Stimulated activated CD4-positive, alpha-beta T cell treated with anti-CD3 and anti-CD28 coated beads, Interleukin-2, amount 100 ng/mL, for 48 hours (primary cell): ENCODE measurements at places on chromosomes 12 and 14.

DNA sequence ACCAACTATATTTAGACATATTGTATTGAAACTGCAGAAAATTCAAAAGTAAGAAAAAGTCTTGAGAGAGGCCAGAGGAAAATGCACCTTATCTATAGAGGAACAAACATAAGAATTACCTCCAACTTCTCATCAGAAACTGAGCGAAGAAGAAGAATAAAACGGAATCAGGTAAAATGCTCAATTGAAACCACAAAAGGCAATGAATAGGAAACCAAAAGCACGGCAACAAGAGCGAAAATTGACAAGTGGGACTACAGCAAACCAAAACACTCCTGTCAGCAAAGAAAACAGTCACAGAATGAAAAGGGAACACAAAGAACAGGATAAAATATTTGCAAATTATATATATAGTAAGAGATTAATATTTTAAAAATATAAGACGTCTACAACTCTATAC is 61.9 kb upstream of the PARP11 start:
- DNase-seq = no peak

DNA sequence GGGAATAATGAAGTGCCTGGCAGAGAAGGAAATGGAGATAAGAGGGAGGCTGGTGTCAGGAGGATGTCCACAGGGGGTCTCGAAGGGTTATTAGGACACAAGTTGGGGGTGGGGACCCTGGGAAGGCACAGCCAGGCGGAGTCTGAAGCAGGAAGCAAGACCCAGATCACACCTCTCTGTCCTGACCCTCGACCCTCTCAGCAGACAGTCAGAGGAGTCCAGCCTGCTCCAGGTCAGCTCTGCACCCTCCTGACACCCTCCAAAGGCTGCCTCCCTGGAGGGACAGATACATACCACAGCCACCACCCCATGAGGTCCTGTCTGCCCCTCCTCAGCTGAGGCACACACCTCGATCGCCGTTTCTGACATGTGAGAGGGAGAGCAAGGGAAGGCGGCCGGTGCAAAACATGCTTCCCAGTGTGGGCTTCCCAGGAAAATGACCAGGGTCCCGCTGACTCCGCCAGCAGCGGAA is 9.0 kb downstream of the BCL11B start:
- DNase-seq = no peak

GRCh38 chr12:10968765-10969456 is 17.8 kb downstream of the TAS2R50 start:
- no peak for DNase-seq

DNA sequence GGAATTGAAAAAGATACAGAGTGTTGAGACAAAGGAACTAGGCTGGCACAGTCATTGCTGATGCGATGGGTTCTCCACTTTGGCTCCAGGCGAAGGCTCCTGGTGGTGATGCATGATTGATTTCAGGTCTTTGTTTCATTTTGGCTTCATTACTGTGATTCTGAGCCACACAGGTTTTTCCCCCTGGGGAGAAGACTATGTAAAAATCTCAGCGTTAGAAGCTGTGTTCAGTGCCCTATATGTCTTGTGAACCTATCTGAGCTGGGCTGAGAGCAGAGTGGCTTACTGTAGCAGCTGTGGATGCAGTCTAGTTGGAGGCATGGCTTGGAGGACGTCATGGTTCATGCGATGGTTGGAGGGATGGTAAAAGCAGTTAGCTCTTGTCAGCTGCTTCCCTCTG is 54.0 kb downstream of the GPATCH2L start:
- no peak for DNase-seq

DNA sequence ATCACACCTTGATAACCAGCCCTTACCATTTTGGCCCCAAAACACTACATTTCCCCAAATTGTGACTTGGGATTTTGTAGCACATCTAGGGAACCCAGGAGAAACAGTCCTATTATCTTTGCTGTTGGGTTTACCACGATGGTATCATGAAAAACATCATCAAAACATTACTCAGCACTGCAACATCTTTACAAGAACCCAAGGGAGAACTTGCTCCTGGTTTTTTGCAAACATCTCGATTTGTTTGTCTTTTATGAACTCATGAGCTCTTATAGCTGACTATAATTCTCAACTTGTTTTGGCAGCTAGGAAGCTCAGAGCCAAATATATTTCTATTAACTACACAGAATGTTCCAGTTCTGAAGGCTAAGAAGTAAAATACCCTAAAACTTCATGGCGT is 65.7 kb downstream of the TBX5 start:
- no peak for DNase-seq

GRCh38 chr12:51705450-51705849 is 114.4 kb downstream of the SCN8A start:
- DNase-seq = no peak

DNA sequence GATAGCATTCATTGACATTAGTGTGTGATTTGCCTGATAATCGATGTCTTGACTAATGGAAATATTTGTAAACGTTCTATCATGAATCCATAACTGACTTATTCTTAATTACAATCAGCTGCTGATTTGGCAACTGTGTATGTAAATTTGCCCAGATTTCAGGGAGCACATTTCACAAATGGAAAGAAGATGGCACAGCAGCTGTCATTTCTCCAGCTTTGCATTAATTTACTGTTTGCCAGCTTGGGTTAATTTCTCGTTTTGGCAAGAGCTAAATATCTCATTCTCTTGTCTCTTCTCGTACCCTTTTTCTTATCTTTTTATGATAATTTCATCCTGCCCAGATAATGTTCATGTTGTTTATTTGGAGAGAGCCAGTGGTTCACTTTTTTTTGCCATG is 22.9 kb downstream of the TDP1 start:
- no peak for DNase-seq

DNA sequence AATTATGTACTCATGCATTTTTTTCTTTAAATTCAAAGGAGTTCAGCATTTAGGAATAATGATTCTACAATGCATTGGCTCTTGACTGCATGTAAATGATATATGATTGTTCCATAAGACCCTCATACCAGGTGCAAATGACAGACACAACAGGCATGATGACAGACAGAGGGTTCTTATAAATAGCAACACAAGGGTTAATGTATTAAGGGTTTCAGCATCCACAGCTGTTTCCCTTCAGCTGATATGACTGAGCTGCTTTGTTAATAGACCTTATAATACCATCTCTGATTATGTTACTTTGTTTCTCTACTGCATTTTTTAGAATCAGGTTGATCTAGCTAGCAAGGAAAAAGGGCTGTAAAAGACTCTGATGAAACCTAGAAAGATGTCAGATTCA is 90.8 kb upstream of the TMTC2 start:
- DNase-seq = no peak

- no peak for DNase-seq
These were observed 12.3 kb downstream of the TNFAIP2 start for GRCh38 chr14:103135333-103136260.

DNA sequence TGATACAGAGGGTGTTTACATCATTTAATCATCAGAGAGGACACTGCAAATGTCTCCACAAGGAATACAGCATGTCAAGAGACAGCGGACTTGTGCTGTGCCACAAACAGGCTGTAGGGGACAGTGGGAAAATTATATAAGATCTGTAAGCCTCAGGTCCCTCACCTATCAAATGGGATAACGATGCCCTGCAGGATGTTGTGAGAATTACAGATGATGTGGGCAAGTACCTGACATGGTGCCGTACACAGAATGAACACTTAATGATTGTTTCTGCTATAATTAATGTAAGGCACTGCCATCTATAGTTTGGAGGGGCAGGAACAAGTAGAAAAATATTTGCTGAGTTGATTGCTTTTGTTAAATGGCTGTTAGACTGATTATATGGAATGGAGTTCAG is 81.9 kb upstream of the GTF2A1 start:
- no peak for DNase-seq

DNA sequence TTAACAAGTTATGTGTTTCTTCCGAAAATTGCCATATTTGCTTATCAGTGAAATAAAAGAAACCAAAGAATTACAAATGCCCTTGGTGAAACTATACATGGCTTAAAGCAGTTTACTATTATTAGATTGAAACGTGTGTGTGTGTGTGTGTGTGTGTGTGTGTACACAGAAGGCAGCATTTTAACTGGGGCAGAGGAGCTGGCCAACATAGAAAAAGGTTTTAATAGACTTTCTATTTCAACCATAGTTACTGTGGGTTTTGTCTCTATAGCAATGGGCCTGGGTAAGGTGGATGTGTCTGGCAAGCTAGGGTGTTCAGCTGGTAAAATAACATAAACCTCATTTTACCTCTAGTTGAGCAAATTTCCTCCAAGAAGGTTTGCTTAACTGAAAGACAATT is 6.5 kb downstream of the PRICKLE1 start:
- no peak for DNase-seq

GRCh38 chr12:22799503-22799902 is 174.5 kb downstream of the ETNK1 start:
- DNase-seq = no peak

- DNase-seq = no peak
These were observed 30.4 kb downstream of the CHST11 start for GRCh38 chr12:104486943-104487819.

DNA sequence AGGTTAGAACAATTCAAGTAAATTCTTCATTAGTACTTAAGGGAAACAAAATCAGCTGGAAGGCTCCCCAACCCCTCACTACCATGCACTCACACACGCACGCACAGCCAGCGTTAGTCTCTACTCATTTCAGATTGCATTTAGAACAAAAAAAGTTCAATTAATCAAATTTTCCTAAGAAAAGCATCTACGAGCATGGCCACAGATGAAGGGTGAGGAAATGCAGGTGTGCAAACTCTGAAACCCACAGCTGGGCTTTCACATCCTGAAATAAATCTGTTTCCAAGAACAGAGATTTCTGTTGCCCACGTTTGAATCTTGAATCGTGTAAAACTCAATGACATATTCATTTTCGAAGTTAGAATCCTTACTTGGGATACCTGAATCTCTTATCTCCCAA is 62.6 kb downstream of the SEL1L start:
- no peak for DNase-seq

DNA sequence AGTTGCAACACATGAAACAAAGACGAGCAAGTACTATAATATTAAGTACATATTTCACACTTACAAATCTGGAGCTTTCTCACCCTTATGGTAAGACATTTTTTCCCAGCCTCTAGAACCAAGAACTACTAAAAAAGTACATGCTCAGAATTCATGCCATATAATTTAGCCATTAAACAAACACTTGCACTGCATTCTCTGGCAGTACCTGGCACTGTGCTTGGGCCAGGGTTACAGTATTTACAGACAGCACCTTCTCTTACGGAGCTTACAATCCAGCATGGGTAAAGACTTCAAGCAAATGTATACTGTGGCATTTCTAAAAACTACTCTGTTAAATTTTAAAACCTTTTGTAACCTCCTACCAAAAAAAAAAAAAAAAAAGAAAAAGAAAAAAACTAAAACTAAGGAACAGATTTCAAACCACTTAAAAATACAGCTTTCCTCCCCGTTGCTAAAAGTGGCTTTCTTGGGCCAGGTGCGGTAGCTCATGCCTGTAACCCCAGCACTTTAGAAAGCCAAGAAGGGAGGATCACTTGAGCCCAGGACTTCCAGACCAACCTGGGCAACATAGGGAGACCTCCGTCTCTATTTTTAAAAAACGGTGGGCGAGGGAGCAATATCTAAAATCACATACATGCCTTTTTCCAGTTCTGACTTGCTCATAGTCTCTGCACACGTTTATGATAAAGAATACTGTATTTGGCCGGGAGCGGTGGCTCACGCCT is 956 bp downstream of the GNPTAB start:
- no peak for DNase-seq

- DNase-seq = no peak
These were observed 2.7 kb upstream of the SIVA1 start for GRCh38 chr14:104750056-104750752.

DNA sequence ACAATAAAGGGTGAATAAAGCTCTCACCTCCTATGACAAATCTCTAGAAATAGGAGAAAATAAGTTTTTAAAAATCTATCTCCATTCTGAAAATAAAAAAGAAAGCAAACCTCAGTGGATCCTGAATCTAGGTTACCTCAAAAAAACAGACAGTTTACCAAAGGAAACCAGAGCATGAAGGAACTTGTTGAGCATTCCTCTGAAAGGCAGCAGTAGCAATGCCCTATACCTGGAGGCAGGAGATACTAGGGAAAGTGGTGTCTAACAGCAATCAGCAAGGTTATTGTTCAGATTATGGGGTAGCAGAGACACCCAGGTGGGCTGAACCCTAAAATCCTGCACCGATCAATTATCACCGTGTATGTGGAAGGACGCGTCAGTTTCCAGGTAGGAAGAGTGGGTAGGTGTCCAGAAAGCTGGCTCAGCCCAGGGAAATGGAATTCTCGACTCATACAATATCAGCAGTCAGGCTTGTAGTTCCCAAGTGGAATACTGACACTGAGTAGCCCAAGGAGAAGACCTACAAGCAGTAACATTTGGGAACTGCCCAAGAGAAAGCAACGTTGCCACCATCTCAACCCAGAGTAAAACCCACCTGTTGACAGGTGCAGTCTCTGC is 128.3 kb downstream of the ST8SIA1 start:
- DNase-seq = no peak

GRCh38 chr14:67821121-67821520 is 1.5 kb downstream of the RAD51B start:
- no peak for DNase-seq

DNA sequence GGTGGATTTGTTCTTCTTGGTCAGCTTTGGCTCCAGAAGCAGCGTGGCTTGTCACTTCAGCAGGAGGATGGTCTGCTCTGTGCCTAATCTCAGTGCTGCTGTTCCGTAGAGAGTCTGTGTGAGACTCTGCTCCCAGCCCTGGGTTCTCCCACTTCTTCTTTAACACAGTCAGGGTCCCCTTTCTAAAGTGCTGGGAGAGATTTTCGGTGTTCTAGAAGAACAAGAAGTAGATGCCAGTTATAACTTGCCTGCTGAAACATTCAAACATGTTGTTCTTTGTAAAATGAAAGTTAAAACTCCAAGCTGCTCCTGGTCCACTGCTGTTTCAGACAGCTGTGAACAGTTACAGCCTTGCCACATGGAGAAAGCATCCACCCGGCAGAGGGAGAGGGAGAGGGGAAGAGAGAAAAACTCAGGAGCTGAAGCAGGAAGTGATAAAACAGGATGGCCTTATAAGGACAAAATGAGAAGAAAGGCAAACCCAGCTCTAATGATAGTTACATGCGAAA is 55.2 kb upstream of the CERS5 start:
- no peak for DNase-seq
